OCI-M1 (cell line): ENCODE measurements at places on chromosomes 7 and 10.

GRCh38 chr7:84509522-84509921 lies 314.9 kb upstream of the SEMA3A start:
- DNase-seq, result peak; percentile 55

DNA sequence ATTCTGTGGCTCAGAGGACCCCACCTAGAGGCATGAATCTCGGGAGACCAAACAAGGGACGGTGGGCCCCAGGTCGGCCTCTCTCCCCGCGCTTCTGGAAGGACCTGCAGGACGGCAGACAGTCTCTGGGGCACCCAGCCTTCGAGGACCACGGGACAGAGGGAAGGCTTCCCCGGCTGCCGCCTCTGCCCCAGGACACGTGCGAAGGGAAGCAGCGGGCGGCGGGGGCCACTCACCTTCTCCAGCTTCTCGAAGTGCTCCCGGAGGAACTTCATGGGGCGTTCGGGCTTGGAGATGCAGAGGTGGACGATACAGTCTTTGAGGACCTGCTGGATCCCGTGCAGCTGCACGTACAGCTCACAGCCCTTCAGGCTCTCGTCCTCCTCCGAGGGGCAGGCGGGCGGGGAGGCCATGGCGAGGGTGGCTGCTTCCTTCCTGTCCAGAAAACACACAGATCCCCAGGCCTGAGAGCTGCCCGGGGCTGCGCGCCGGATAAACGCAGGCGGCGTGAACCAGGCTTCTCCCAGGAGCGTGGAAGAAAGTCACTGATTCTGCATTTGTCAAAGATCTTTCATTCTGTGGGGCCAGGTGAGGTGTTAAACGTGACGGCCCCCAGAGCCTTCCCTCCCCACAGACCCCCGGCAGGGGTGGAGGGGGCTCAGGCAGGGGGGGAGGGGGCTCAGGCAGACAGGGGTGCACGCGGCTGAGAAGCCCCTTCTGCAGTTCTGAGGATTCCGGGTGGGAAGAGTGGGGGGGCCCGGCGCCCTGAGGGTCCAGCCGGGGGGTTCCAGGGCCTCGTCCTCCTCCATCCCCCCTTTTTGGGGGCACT lies 15.2 kb upstream of the DNAAF5 start:
- DNase-seq, result no peak

GRCh38 chr7:73822319-73823173 lies 8.2 kb upstream of the CLDN4 start:
- DNase-seq, result peak; percentile 75

- DNase-seq, result peak; percentile 14
These were observed 88.8 kb downstream of the NOD1 start for GRCh38 chr7:30389791-30390190.

DNA sequence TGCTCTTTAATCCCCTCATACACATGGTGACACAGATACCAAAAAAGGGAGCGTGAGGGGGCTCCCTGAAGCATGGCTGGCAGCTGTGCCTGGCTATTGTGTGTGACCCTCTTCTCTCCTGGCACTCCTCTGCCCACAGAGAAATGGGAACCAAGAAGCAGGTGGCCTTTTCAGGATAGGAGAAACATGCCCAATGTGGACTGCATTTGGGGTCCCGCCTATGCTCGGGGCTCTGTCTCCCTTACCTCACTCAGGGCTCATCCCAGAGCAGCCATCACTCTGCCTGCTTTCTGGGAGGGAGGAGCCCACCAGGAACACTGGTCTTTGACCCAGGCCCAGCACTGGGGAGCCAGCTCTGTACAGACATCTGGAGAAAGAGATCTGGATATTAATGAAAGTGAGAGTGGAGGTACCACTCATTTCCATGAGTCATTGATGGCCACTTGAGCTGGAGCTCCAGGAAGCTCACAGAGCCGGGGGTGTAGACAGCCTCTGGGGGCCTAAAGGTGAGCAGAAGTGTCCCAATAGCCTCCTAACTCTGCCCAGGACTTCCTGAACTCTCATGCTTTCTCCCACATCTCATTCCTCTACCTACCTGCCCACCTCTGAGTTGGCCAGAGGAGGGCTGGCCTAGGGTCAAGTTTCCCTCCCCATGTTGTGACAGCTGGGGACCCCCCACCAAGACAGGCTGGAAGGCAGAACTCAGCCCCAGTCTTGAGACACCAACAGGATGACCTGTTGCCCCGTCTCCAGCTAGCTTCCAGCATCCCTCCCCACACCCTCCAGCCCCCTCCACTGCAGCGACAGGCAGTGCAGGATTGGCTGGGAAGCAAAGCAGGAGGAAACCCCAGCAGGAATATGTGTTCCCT lies 42.6 kb downstream of the DRGX start:
- no peak for DNase-seq

- no peak for DNase-seq
These were observed 10.7 kb upstream of the DPYSL4 start for GRCh38 chr10:132175907-132176581.

GRCh38 chr7:155007947-155008346 lies 5.0 kb upstream of the PAXIP1 start:
- peak; percentile 20 for DNase-seq

DNA sequence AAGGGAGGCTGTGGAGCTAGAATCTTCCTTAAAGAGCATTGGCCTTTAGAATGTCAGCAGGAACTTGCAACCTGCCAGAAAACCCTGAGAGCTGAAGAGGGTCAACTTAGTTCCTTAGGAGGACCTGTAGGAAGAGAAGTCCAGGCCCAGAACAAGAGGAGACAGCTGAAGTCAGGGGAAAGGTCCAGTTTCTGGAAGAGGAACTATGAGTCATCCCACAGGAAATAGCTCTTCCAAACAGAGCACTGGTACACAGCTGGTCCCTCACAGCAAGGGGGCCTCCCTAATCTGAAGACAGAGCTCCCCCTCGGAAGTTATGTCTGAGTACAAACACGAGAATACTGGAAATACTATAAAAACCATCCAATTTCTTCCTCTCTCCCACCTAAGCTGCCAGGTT lies 98.9 kb downstream of the HERPUD2 start:
- DNase-seq, result no peak

- DNase-seq, result no peak
These were observed 11.5 kb upstream of the GPER1 start for GRCh38 chr7:1076184-1077072.

DNA sequence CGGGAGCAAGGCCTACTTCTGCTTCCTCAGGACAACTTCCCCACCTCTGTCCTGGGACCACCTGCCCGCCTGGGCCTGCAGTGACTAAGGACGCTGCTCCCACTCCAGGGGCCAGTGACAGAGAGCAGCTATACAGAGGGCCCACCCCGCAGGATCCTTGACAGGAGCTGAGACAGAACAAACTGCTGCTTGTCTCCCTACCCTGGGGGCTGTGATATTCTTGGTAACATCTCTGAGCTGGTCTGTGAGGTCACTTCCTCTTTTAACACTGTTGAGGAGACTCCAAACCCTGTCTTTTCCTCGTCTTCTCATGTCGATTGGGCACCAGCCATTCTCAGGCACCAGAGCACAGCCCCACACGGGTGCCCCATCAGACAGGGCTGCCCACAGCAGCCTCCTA lies 6.9 kb upstream of the MRPS24 start:
- DNase-seq, result no peak

- peak; percentile 67 for DNase-seq
These were observed 506 bp downstream of the CTTNBP2 start for GRCh38 chr7:117872561-117873309.

GRCh38 chr7:105827151-105827875 lies 49.1 kb downstream of the ATXN7L1 start:
- DNase-seq, result no peak

- DNase-seq, result peak; percentile 10
These were observed 9.0 kb upstream of the PIP4K2A start for GRCh38 chr10:22723343-22723779.

- no peak for DNase-seq
These were observed 26.0 kb downstream of the AMZ1 start for GRCh38 chr7:2713978-2714377.

GRCh38 chr10:118167056-118167700 lies 120.4 kb upstream of the RAB11FIP2 start:
- DNase-seq, result no peak

GRCh38 chr7:108009873-108010272 lies 6.9 kb upstream of the LAMB1 start:
- DNase-seq, result no peak

GRCh38 chr7:102472126-102473041 lies 6.3 kb downstream of the POLR2J start:
- DNase-seq, result no peak

DNA sequence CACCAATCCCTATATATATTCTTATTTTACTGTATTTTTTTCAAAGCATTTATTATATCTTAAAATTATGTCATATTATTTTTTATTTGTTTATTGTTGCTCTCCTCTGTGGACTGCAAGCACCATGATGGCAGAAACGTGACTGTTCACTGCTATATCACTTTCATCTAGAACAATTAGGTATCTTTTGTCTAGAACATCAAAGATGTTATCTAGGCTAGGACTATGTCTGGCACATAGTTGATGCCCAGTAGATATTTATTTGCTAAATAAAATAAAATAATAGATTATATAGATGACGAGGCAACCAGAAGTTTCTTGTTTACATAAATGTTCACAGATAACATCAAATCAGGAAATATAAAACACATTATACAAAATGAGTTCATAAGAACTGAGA lies 12.4 kb upstream of the GPR158 start:
- no peak for DNase-seq

- DNase-seq, result no peak
These were observed 3.2 kb downstream of the NDST2 start for GRCh38 chr10:73808021-73808815.

GRCh38 chr10:23467012-23467411 lies 28.1 kb downstream of the OTUD1 start:
- DNase-seq, result no peak

DNA sequence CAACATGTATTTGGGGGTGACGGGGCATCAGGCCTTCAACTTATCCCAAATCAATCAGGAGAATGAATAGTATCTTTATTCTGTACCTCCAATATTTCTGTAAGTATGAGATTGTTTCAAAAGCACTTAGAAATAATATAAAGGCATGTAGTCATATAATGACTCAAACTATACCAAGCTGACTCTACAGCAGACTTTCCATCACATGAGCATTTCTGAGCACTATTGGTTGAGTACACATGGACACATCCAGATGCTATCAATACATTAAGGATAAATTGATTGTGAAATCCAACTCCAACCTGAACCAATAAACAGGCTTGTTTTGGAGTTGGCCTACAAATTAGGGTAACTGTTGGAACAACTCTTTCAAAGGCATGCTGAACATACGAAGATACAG lies 229.4 kb downstream of the SFMBT2 start:
- no peak for DNase-seq

- DNase-seq, result no peak
These were observed 179.5 kb downstream of the DNAJB6 start for GRCh38 chr7:157516311-157516710.

DNA sequence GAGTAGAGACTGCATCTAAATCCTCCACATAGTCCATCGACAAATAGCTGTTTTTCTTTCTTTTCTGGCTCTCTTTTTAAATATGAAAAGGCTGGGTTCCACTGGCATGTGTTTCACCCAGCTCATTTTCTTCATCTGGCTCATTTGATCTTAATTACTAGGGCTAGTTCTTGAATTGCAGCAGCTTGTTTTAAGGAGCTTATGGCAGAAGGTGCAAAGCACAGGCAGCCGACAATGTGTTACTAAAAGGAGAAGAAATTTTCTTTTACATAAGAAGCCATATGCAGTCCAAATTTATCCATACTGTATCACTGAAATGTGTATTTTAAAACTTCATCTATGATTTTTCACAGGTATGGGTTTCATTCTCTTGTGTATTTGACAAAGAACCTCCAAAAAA lies 205.6 kb upstream of the PTER start:
- no peak for DNase-seq

- no peak for DNase-seq
These were observed 167.2 kb downstream of the EBF3 start for GRCh38 chr10:129796710-129797420.

- peak; percentile 38 for DNase-seq
These were observed 35.3 kb upstream of the PFKFB3 start for GRCh38 chr10:6167456-6167855.

DNA sequence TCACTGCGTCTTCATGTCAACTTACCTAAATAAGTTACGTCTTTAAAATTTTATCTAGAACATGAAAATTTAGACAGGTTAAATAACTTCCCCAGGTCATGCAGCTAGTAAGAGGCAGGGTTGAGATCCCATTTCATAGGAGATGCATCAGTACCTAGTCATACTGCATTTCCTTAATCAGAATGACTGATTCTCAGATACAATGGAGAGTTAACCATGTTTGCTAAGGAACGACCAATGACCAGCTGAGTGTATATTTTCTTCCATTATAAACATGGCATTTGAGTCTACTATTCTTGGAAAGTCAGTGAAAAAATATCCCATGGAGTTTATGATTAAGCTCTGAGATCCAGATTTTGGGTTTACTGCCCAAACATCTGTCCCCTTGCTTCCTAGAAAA lies 39.6 kb downstream of the ENTPD1 start:
- no peak for DNase-seq

GRCh38 chr7:51066405-51066882 lies 250.2 kb downstream of the COBL start:
- no peak for DNase-seq

- no peak for DNase-seq
These were observed 171.1 kb downstream of the FAM107B start for GRCh38 chr10:14603534-14604102.

- peak; percentile 13 for DNase-seq
These were observed 903.9 kb downstream of the NRG3 start for GRCh38 chr10:82778908-82779307.

DNA sequence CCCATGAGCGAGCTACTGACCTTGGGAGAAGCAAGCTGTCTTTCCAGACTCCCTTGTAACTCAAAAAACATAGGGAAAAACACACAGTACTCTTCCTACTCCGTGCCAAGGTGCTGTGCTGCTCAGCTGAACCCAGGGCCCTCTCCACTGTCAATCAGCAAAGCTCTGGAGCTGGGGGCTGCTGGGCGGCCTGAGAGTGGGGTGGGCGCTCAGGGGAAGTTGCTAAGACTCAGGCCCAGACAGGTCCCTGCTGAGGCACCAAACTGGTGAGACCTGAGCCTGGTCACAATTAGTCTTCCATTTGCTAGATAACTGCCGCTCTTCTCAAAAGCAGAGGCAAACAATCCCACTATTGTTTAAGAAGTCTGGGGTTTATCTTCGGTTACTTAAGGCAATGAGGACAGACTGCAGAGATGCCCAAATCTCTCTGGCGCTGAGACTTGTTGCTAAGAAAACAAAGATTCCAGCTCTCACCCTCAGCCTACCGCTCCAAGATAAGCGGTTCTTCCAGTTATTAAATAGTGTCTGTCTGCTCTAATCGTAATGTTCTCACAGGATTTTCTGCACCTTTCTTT lies 22.0 kb downstream of the STEAP1B start:
- DNase-seq, result no peak

DNA sequence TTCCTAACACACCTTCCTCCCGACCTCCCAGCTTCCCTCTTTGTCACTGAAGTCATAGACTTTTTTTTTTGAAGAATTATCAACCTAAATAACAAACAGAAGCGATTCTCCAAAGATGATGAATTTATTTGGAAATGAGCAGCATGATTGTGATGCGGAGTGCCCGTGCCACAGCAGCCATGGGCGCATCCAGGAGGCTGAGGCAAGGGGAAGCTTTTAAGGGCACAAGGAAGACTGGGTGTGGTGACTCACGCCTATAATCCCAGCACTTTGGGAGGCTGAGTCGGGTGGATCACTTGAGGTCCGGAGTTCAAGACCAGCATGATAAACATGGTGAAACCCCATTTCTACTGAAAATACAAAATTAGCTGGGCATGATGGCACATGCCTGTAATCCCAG lies 16.2 kb upstream of the GIMAP8 start:
- no peak for DNase-seq
